ENCODE measurements at places on chromosomes 6 and 20. TPM values are rescaled to one million over a fixed set of nuclear protein-coding genes. Genes with fewer than 3 reads are reported as not detected.

The DPPA5 gene
- total RNA-seq, result not detected

The HLA-DPA1 gene
- total RNA-seq, result 25.4 TPM

The GPR6 gene
- not detected for total RNA-seq

The TRAPPC3L gene
- 0.42 TPM for total RNA-seq

The PRRC2A gene
- total RNA-seq, result 53.7 TPM

The ARG1 gene
- total RNA-seq, result 1.1 TPM

The CALHM6 gene
- 9.5 TPM for total RNA-seq

The SMPDL3A gene
- 25.9 TPM for total RNA-seq

The PTCRA gene
- not detected for total RNA-seq

The RAMACL gene
- total RNA-seq, result 6.0 TPM

The DNAH8 gene
- 1.5 TPM for total RNA-seq

The PIGT gene
- 30.5 TPM for total RNA-seq

The LBP gene
- not detected for total RNA-seq

The LHFPL5 gene
- total RNA-seq, result not detected

The C6orf163 gene
- 17.1 TPM for total RNA-seq

The MAN1A1 gene
- total RNA-seq, result 245 TPM

The BNIP5 gene
- total RNA-seq, result not detected

The HLA-DMB gene
- total RNA-seq, result 8.9 TPM

The LTB gene
- total RNA-seq, result 2.1 TPM

The LY6G5C gene
- total RNA-seq, result 0.37 TPM

The PSORS1C2 gene
- total RNA-seq, result not detected

The TRIM15 gene
- not detected for total RNA-seq

The LRFN2 gene
- total RNA-seq, result 0.11 TPM

The PROKR2 gene
- not detected for total RNA-seq

The C4B gene
- total RNA-seq, result 4.7 TPM

The WFDC2 gene
- not detected for total RNA-seq

The TULP1 gene
- total RNA-seq, result 1.3 TPM

The VWA7 gene
- 0.42 TPM for total RNA-seq

The RNF39 gene
- total RNA-seq, result 0.11 TPM

The KIF25 gene
- not detected for total RNA-seq

The FRK gene
- 7.3 TPM for total RNA-seq

The OR2J3 gene
- total RNA-seq, result not detected

The OPRL1 gene
- total RNA-seq, result 1.1 TPM

The FAM209B gene
- not detected for total RNA-seq

The TAF4 gene
- 8.9 TPM for total RNA-seq

All from urinary bladder (tissue), 4 donors.